ENCODE measurements at places on chromosomes 13 and 19.
A peak's percentile ranks its signal among the peaks of the same experiment; 100 is the strongest.

DNA sequence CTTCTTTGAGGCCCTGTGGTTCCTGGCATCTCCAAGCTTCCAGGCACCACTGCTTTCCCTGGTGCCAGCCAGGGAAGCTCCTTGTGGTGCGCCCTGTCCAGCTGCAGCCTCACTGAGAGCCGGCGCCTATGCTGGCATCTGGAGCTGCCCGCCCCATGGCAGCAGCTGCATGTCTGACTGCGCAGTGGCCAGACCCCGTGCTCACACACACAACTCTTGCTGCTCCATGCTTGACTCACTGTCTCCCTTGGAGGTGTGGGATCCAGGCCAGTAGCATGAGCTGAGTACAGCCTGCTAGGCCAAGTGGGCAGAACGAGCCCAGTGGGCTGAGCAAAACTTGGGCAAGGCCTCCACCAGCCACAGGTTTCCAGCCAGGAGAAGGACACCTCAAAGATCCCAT, 11.5 kb upstream of the SUPT20H start:
- H3K4me1 ChIP-seq = no peaks in the 10 kb centered on the region
- no peak for DNase-seq
- no peaks in the 10 kb centered on the region for H3K27me3 ChIP-seq
- H3K4me3 ChIP-seq = no peak overlapping the region
- H3K27ac ChIP-seq = no peak overlapping the region
- H3K36me3 ChIP-seq = no peaks in the 10 kb centered on the region

DNA sequence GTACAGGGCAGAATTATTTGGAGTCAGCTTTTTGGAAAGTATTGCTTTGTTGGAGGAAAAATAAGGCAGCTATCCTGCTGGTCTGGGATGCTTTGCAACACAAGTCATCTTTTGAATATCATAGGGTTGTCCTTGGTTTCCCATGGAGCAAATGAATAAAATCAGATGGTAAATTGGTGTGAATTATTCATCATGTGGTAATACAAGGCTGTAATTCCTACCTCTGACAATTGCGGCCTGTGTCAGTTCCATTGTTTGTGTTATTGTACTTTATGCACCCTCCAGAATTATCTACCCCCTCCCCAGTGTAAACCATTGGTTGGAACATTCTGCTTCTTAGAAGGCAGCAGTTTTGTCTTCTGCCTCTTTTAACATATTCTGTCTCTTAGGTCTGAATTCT, 46.2 kb downstream of the RNASEH2B start:
- H3K4me1 ChIP-seq = no peaks in the 10 kb centered on the region
- no peak overlapping the region for H3K27ac ChIP-seq
- no peak overlapping the region for H3K4me3 ChIP-seq
- peaks cover 14% of the 10 kb centered on the region for H3K36me3 ChIP-seq
- H3K27me3 ChIP-seq = no peaks in the 10 kb centered on the region

DNA sequence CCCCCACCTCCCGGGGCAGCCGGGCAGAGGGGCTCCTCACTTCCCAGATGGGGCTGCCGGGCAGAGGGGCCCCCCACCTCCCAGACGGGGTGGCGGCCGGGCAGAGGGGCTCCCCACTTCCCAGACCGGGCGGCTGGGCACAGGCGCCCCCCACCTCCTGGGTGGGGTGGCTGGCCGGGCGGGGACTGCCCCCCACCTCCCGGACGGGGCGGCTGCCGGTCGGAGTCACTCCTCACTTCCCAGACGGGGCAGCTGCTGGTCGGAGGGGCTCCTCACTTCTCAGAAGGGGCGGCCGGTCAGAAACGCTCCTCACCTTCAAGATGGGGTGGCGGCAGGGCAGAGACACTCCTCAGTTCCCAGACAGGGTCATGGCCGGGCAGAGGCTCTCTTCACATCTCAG, 43.9 kb downstream of the ZNF730 start:
- no peak overlapping the region for H3K4me3 ChIP-seq
- DNase-seq = no peak
- H3K36me3 ChIP-seq = no peaks in the 10 kb centered on the region
- H3K4me1 ChIP-seq = no peaks in the 10 kb centered on the region
- H3K27me3 ChIP-seq = no peaks in the 10 kb centered on the region

DNA sequence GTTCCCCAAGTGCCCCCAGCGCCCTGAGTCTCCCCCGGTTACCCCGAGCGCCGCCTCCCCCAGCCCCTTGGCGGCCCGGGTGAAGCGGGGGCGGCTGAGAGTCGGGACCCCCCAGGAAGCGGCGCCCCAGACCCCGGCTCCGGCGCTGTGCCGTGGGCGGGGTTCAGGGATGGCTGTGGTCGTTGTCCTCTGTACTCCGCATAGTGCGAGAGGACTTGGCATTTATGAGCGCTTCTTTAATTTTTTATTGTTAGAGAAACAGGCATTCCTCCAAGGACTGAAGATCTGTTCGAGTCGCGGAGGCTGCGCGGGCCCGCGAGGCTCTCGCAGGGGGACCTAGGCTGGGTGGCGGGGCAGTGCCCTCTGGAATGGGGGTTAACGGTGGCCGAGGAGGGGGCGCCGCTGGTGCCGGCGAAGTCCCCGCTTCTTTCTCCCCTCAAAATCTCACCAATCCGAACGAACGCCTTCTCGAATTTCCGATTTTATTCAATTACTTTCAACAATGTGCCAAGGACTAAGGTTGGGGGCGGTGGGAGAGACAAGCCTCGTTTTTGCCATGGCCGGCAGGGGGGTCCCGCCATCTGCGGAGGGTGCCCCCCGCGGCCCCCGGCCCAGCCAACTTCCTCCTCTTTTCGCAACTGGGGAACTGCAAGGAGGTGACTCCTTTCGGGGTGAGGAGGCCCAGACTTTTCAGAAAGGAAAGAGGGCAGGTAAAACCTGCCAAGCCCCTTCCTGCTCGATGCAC, 596 bp upstream of the GJB2 start:
- H3K4me1 ChIP-seq = peaks cover 29% of the 10 kb centered on the region
- DNase-seq = no peak
- no peaks in the 10 kb centered on the region for H3K36me3 ChIP-seq
- peaks cover 60% of the 10 kb centered on the region for H3K27me3 ChIP-seq

DNA sequence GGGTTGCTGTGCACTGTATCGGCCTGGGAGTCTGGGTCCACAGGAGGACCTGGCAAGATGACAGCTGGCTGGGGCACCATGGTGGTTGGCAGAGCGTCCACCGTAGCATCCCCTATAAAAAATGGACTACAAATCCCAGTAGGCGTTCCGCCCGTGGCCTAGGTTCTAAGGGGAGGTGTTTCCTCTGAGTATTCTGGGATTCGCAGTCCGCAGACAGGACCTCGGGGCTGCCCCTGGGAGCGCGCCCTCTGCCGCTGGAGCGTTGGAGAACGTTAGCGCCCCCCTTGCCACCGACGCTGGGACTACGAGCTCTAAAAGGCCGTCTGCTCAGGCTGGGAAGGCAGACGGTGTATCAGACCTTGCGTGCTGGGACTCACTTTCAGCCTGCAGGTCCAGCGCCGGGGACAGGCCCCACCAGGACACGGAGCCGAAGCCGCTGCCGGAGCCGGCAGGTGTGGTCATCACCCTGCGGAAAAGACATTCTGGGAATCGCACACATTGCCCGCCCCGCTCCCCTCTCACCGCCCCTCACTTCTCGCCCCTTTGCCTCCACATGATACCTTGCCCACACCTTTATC, 372 bp downstream of the DNAAF3 start:
- H3K4me1 ChIP-seq = no peaks in the 10 kb centered on the region
- no peak overlapping the region for H3K27ac ChIP-seq
- peak; percentile 78 for DNase-seq
- H3K4me3 ChIP-seq = peak overlapping the region; percentile 43

DNA sequence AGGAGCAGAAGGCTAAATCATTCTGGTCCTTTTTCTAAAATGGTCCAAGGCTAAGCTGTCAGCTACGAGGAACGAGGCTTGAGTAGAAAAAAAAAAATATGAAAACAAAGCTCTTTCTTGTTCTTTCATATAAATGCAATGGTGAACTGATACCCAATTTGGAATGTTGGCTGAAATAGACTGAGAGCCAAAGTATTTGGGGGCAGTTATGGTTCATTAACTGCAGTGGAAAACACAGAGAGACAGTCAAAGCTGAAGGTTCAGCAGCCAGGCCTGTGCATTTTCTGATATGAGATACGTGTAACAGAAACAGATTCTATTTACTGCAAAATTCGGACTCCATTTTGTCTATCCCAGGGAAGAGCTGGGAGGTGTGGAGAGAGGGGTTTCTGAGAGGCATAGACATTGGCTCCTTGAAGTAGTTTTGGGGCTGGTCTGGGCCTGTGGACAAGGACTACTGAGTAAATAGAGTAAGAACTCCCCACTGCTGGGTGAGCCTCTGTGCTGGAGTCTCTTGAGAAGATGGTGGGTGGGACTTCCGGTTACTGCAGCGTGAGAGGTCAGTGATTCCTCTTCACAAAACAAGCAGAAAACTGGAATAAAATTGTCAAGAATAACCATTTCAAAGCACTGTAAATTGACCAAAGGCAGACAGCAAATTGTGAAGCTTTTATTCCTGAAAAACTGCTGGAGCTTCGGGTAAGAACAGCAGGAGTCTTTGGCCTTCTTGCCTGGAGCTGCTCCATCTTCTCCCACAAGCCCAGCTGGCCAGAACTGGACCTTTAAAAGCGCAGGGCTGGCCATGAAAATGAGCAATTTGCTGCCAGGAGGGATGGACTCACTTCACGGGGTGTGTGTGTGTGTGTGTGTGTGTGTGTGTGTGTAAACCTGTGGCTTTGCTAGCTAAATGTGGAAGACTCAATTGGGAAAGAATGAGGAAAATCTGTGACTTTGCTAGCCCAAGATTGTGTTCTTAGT, 43.1 kb upstream of the CNMD start:
- no peak overlapping the region for H3K4me3 ChIP-seq
- no peak overlapping the region for H3K27ac ChIP-seq
- no peaks in the 10 kb centered on the region for H3K27me3 ChIP-seq
- no peak for DNase-seq
- H3K4me1 ChIP-seq = no peaks in the 10 kb centered on the region

GRCh38 chr19:13979244-13979615, 26.9 kb downstream of the RFX1 start:
- peaks cover 13% of the 10 kb centered on the region for H3K4me1 ChIP-seq
- no peaks in the 10 kb centered on the region for H3K27me3 ChIP-seq
- H3K27ac ChIP-seq = peak overlapping the region; percentile 47
- H3K4me3 ChIP-seq = peak overlapping the region; percentile 48
- no peak for DNase-seq
- H3K36me3 ChIP-seq = peaks cover 12% of the 10 kb centered on the region

GRCh38 chr13:21354721-21355120, 104.4 kb downstream of the ZDHHC20 start:
- no peak overlapping the region for H3K4me3 ChIP-seq
- no peaks in the 10 kb centered on the region for H3K36me3 ChIP-seq
- DNase-seq = peak; percentile 32
- H3K27ac ChIP-seq = no peak overlapping the region
- H3K27me3 ChIP-seq = no peaks in the 10 kb centered on the region

DNA sequence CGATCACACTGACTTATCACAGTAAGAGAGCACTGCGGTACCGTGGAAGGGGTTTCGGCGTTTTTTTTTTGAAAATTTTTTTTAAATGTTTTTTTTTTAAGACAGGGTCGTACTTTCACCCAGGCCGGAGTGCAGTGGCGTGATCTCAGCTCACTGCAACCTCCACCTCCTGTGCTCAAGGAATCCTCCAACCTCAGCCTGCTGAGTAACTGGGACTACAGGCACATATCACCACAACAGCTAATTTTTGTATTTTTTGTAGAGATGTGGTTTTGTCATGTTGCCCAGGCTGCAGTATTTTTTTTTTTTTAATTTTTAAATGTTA, 19.0 kb downstream of the LTBP4 start:
- H3K36me3 ChIP-seq = peaks cover 26% of the 10 kb centered on the region
- no peaks in the 10 kb centered on the region for H3K4me1 ChIP-seq
- H3K4me3 ChIP-seq = no peak overlapping the region
- no peak for DNase-seq
- H3K27ac ChIP-seq = no peak overlapping the region

DNA sequence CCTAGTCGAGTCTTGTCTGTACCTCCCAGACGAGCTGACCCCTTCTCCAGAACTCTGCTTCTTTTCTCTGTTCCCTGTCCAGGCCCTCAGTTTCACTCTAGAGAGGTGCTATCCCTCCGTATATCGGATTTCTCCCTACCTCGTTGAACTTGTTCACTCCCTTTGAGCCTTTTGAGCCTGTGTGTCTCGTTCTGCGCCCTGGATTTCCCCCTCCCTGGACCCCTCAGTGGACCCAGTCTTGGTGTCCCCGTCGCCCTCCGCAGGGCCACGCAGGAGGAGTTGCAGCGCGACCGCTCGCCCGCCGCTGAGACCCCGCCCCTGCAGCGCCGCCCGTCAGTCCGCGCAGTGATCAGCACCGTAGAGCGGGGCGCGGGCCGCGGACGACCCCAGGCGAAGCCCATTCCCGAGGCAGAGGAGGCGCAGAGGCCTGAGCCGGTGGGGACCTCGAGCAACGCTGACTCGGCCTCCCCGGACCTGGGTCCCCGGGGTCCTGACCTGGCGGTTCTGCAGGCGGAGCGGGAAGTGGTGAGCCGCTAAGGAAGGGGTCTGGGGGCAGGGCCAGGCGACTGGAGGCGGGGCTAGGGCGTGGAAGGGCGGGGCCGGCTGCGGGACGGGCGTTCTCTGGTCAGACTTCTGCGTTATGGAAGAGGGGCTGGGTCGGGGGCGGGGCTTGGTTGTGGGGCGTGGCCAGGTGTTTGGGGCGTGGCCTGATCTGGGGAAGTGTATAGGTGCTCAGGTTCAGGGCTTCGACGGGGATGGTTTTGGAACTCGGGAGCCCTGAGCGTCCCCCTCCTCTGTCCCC, 5.5 kb downstream of the EPS8L1 start:
- peaks cover 16% of the 10 kb centered on the region for H3K4me1 ChIP-seq
- peak overlapping the region; percentile 61 for H3K4me3 ChIP-seq
- no peaks in the 10 kb centered on the region for H3K36me3 ChIP-seq

DNA sequence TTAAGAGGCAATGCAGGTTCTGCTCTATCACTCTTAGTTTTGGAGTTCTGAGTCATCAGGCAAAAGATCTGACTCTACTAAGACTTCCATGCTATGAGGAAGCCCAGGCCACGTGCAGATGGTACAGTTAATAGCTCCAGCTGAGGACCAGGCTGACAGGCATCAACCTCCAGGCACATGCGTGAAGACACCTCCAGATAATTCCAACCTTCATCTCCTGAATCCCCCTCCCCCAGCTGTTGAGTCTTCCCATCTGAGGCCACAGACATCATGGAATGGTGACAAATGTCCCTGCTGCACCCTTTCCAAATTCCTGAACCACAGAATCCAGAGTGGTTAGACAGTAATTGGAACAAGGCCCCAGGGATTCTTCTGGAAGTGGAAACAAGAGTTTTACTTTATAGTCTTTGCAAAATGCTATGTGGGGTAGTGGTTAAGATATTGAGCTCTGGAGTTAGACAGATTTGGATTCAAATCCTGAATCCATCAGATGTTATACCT, 183.8 kb downstream of the KLF5 start:
- DNase-seq = no peak
- H3K27me3 ChIP-seq = no peaks in the 10 kb centered on the region
- H3K27ac ChIP-seq = no peak overlapping the region

Data from upper lobe of right lung (tissue), 1 donor.